Hypothalamus (tissue), 51 donors: ENCODE measurements at places on chromosomes 2 and 18.

DNA sequence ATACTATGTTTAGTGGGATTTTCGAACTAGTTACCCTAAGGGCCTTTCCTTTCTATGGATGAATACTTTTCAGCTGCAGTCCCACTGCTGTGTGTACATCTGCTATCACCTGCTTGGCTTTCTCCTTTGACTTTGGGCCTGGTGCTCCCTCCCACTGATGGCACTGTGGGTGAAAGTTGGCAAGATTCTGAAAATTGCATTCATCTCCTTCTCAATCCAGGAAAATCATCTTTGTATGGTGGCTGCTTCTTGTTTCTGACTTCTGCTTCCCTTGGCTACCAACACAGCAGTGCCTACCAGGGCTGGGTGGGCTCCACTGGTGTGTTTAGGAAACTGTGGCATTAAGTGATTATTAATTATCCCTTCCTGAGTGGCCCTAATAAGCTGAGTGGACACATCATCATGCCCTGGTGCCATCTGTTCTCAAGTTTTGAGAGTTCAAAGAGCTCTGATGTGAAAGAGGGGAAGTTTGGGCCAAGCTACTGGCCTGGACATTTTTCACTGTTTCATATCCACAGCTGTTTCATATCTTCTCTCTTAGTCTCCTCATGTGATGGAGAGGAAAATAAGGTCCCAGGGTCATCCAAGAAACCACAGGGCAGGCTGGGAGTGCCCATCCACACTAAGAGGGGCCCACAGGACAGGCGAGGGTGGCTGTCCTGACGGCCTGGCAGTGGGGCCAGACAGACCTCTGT lies 16.7 kb downstream of the HK2 start:
- no peak for DNase-seq

DNA sequence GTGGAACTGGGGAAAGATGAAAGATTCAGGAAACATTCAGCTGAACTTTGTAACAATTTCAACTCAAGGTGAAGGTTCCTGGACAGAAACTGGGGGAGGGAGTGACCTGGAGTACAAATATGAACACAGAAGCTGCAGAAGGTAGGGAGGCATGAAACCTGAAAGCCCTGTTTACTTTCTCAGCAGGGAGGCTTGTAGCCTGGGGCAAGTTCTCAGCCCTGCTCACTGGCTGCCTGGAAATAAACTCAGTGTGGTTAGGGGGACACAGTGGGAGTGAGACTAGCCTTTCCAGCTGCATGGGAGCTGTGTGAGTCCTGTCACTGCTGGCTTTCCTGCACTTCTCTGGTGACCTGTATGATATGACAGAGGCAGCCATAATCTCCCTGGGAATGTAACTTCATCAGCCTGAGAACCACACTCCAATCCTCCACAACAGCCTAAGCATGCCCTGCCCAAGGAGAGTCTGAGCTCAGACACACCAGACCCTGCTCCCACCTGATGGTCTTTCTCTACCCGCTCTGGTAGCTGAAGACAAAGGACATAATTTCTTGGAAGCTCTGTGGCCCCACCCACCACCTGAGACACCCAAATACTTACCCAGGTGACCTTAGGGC lies 77.0 kb downstream of the ZSWIM2 start:
- DNase-seq: no peak

GRCh38 chr2:949384-950079 lies 1.1 kb upstream of the SNTG2 start:
- no peak for DNase-seq

- no peak for DNase-seq
These were observed 27.6 kb downstream of the ANKAR start for GRCh38 chr2:189702071-189702470.

- no peak for DNase-seq
These were observed 165.3 kb upstream of the STK17B start for GRCh38 chr2:196336715-196337114.

- no peak for DNase-seq
These were observed 82.0 kb downstream of the SGPP2 start for GRCh38 chr2:222506230-222506935.

GRCh38 chr2:180015951-180016709 lies 9.0 kb upstream of the CWC22 start:
- no peak for DNase-seq

GRCh38 chr2:217966423-217967070 lies 36.2 kb downstream of the TNS1 start:
- no peak for DNase-seq

DNA sequence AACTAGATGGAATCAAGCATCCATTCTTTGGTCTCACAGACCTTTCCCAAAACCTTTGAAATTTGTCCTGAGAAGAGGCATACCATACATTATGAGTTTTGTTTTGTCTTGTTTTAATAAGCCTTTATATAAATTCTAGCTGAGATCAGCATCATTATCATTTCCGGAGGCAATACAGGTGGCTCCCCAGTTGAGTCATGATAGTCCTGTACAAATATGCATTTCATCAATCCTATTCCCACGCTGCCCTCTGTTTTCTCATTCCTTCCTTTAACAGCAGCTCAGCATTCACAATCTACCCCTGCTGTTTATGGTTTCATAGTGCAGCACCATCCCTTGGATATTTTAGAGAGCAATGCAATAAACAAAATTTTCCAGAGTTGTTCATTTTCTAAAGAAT lies 216.7 kb downstream of the TXNL1 start:
- DNase-seq: no peak

GRCh38 chr18:8450013-8450412 lies 159.2 kb upstream of the RAB12 start:
- DNase-seq: no peak

DNA sequence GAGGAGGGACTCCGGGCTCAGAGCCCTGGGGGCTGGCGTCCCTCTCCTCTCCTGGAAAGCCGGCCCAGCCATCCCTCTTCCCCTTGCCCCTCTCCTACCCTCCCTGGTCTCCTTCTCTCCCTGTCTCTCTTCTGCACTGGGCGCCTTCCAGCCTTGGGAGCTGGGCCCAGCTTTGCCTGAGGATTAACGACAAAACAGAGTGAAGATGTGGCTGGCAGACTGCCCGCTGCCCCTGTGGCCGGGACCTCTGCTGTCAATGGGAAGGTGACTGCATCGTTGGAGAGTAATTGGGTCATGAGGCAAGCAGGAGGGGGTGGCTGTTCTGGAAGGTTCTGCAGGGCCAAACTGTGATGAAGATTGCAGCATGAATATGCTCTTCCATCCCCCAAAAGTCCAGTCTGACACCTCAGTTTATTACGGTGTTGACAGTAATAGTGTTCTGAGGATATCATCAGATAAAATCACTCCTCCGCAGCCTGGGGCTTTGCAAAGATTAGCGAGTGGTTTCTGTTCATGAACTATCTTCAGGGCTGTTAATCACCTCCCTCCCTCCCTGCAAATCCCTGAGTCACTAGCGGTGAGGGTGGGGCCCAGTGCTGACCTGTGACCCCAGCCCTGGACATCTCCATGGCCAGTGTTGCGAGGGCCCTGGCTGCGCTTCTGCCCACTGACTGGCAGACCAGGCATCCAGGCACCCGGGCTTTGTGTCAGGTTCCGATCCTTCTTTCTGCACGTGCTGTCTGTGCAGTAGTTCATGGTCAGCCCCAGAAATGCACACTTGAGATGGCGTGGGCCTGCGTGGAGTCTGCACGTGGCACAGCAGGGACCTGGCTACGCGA lies 23.0 kb downstream of the RTP5 start:
- no peak for DNase-seq

DNA sequence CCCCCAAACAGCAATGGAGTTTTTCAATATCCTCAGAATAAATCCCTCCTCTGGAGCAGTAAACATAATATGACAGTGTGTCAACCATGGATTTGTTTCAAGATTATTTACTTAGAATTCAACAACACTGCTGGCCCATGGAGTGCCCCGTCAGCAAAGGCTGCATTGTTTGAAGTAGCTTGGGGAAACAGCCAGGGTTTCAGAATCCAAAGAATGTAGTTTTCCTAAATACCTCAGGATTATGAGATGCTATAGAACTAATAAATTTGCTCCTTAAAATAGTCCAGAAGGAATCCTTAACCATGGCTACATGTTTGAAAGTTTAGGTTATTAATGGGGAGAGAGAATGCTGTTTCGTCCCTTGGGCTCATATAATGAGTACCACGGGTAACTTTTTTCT lies 13.1 kb upstream of the CETN1 start:
- no peak for DNase-seq

DNA sequence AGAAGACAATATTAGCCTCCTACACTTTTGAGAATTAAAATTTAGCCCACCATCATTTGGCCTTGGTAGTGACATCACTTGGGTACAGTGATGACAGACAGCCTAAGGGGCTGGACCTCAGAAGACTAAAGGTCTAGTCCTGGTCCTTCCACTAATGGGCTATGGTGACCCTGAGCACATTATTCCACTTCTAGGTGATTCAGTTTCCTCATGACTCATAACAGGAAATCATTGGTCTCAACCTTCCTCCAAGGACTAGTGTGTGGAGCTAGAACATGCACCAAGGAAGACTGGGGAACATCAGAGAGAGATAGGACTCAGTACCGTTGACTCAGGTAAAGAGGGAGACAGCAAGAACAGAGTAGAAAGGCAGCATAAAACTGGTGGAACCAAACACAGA lies 64.0 kb downstream of the TFCP2L1 start:
- no peak for DNase-seq
